ENCODE measurements at places on chromosomes 2 and 18.

DNA sequence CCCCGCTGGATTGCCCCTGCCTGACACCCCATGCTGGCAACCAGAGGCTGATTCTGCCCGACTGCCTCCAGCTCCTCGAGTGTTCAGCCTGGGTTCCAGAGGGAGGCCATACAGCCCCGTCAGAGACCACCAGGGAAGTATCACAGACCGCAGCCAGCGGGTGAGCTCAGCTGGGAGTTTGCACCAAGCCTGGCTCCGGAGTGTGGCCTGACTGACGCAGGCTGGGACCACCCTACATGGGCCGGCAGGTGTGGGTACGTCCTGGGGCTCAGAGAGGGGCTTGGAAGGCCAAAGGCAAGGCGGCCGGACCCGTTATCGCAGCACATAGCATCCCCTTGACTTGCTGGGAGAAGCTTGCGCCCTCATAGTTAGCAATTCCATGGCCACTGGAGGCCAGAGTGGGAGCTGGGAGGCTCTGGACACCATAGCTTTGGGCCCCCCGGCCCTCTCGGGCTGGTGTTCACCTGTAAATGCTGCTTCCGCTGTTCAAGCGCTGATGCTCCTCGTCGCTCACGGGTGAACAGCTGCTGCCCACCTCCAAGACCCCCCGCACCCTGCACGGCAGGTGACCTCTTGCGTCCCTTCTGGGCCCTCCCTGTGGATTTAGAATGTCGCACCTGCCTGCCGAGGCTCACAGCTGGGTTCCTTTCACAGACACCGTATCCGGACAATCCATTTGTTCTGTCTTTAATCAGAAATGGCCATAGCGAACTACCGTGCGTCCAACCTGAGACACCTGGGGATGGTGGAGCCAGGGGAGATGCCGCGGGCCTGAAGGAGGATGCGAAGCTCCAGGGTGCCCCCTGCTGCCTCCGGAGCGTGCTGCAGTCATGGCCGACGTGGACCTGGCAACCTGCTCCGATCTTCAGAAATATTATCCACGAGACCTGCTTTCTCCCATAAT is 31.2 kb upstream of the SLC66A3 start:
- peak; percentile 78 for DNase-seq

- DNase-seq = no peak
Observed at GRCh38 chr2:99899058-99899855, 243.1 kb downstream of the AFF3 start.

DNA sequence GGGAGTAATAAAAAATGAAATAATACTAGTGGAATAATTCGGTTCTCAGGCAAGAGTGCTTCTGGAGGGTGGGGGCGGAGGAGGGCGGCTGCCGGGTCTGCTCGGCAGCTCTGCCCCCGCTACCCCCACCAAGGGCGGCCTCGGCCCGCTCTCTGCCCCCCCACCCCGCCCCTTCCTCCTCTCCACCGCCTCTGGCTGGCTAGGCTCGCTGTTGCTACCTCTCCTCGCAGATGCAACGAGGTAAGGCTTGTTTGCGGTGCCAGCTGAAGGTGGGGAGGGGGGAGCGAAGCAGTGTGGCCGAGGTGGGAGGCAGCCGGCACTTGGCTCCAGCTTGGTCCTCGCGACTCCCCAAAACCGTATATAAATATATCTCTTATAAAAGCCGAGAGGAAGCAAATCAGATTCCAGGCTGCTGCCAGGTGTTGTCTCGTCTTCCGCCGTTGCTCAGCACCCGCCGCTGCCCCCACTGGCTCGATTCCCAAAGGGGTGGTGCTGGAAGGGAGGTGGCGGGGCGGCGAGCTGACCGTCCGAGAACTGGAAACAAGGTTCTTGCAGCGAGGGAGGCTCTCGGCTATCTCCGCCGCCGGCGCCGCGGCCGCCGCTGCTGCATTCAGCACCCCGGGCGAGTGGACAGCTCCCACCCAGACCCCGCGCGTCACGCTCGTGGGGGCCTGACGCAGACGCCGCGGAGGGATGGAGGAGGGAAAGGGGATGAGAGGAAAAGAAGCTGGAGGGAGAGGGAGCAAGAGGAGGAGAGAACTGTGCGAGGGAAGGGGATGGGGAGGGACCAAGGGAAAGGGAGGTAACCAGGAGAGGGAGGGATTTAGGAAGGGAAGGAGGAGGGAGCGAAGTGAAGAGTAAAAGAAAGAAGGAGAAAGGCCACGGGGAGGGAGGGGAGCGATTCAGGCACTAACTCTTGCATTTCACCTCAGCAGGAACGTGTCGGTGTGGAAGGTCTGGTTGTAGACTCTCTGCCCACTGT is at the start of gene MARCHF4:
TSS of gene MARCHF4 (minus strand) at position 763 of the 982 bp plus-strand sequence. CDS start 2,223 bp downstream, outside the sequence.
- peak; percentile 72 for DNase-seq

- DNase-seq = no peak
Observed at GRCh38 chr18:51391731-51392130, 194.2 kb upstream of the MEX3C start.

GRCh38 chr2:158973116-158973956 is 4.9 kb downstream of the TANC1 start:
- no peak for DNase-seq

GRCh38 chr2:165700531-165700930 is 93.5 kb downstream of the GALNT3 start:
- DNase-seq = no peak

DNA sequence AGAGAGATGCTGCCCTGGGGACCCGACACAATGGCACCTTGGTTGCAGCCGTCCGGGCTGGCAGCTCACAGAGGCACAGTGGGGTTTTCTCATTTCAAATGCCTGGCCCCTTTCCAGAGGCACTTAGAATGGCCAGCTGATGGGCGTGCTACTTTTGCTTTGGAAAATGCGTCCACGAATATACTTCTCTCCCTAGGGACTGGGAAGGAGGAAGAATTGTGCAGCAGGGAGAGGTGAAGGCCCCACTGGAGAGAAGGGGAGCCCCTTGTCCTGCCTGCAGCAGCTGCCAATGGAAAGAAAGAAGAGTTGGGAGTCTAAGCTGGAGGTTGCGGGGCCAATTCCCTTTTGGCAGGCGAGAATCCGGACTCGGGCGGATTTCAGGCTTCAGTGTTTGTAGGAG is 1.1 kb upstream of the MAL start:
- no peak for DNase-seq

DNA sequence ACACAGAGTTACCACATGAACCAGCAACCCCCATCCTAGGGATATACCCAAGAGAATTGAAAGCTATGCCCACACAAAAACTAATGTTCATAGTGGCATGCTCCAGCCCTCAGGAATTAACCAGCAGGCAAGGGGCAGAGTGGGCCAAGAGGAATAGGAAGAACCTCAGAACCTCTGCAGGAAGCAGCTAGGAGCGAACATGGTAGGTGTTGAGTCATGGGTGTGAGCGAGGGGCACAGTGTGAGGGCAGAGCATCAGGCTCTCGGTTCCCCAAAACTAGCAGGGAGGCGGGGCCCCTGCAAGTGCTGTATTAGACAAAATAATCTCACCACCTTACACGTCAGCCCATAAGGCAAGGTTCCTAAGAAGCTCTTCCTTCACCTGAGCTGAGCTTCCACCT is 5.6 kb upstream of the RUFY4 start:
- no peak for DNase-seq

DNA sequence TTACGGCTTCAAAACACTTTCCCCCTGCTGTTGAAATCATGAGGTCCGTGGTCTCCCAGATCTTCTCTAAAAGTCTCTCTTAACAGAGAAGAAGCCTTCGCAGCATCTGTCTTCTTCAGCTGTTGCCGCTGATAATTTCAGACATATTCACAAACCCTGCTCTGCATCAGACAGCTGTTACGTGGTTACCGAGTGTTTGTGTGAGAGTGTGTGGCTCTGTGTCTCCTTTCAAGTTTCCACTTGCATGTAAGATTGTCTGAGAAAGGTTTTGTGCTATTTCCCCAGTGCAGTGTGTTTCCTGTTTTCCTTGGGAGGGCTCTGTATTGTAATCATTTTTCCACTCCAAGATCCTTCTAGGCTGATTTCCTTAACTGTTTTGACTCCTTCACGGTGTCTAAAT is 32.8 kb downstream of the MAIP1 start:
- no peak for DNase-seq

DNA sequence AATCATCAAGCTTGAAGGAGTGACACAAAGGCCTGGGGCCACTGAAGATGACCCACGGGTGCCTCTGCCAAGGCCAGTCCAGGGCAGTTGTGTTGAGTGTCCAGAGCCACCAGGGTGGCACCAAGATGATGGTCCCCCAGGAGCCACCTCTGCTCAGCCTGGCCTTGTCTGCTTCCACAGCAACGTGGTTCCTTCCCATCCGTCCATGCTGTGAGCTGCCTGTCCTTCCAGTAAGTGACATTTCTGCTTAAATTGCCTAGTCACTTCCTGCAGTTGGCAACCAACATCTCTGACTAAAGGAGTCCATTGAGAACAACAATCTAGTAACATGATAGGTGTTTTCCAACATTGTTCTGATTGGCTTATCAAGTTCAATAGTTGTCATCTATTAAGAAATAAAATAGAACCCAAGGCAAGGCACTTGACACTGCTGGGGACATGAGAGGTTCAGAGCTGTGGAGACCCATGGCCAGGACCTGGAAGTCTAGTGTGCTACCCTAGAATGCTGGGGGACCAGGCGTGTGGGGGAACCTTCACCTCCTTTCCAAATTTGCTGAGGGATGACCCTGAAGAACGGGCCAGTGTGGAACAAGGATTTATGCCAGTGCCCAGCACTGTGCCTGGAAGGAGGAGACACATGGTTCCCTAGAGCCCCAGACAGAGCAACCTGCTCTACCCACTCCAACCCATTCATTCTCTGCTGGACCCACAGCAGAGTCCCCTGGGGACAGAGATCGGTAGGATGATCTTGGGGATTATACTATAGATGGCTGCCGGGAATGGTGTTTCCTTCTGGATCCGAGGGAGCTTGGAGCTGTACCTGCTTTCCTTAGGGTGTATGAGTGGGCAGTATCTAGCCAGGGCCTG is 98.9 kb upstream of the EPC2 start:
- no peak for DNase-seq

- DNase-seq = no peak
Observed at GRCh38 chr2:28108143-28108542, 217.6 kb downstream of the BABAM2 start.

- no peak for DNase-seq
Observed at GRCh38 chr2:158685646-158686045, 109.5 kb upstream of the DAPL1 start.

DNA sequence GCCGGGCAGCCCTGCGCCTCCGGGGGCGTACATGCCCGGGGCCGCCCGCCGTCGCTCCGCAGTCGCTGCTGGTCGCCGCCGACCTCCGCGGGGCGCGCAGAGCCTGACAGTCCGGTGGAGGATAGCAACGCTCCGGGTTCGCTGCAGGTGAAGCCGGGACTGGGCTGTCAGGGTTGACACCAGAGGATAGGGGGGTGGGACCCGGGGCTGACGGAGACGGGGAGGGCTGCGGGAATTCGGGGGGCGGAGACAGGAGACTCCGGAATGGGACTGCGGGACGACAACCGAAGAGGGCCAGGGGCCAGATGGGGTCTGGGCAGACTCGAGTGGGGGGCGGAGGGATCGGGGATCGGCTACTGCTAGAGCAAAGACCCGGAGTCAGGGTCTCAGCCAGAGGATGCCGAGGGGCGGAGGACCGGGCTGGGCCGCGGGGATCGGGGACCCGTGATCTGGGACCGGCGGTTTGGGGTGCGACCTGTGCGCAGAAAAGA is 403 bp downstream of the TMEM127 start:
- no peak for DNase-seq

- DNase-seq = no peak
Observed at GRCh38 chr2:190763901-190764514, 115.1 kb downstream of the NAB1 start.

GRCh38 chr2:62568983-62569837 is 63.2 kb upstream of the TMEM17 start:
- DNase-seq = no peak

DNA sequence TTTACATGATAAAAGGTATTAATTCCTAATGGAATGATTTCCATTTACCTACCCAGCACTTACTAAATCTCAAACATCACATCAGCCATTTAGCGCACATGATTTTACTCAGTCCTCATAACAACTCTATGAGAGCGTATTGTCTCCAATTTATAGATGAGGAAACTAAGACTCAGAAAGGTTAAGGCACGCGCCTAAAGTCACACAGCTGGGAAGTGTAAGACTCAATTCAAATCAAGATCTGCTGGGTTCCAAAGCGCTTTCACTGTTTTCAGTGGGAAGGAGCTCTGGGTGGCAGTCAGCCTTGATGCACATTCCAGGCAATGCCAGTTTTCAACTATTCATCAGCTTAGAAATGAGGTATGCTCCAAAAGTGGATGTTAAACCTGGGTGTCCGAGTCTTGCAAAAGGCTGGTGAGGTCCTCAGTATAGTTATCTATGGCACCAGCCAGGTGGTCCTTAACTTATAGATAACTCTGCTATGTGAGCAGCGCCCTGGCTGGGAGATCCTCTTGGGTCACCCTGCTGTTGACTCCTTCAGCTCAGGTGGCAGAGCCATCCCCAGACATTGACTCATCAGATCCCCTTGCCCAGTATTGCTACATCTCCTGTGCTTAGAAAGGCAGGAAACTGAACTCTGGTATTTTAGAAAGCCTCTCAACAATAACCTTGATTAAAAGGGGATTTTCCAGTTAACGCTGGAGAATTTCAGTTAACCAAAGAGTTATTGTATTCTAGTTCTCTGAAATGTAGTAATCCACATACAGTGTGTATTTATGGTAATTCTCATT is 47.1 kb downstream of the SLC4A1AP start:
- no peak for DNase-seq

- no peak for DNase-seq
Observed at GRCh38 chr18:57998461-57998860, 45.6 kb upstream of the NEDD4L start.

DNA sequence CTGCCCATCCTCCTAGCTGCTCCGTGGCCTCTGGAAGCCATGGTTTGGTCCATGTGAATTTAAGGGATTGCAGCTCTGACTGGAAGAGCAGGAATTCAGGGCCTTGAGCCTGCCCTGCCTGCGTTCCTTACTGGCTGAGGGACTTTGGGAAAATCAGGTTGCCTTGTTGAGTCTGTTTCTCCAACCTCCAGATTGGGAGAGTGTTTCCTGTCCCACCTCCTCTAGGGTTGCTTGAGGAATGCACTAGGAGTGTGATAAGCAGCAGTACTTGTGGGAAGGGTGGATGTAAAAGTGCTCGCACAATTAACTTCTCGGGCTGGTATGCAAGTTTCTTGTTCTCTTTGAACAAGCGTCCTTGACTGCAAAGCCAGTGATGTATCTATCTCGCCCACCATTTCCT is 84.4 kb upstream of the YWHAQ start:
- no peak for DNase-seq

DNA sequence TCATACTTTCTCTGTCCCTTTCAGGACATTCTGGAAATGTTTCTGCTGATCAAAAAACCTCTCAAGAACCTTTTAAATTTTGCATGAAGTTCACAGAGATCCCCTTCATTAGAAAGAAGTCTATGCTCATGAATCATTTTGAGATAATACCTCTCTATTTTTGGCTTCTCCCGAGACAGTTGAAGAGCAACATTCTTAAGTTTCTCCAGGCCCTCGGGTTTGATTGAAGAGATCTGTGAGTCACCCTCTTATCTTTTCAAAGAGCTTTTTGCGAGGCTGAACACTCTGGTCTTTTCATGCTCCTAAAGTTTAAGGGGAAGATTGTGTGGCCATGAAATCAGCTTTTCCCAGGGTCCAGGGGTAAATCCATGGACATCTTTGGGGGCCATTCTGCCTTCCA is 354.2 kb downstream of the FBXO15 start:
- DNase-seq = no peak
